Osteocyte (in vitro differentiated cells): ENCODE measurements at places on chromosomes 3 and 15. TPM values are rescaled to one million over a fixed set of nuclear protein-coding genes. Genes with fewer than 3 reads are reported as not detected.

GRCh38 chr15:48647962-48648361 is 2.5 kb upstream of the FBN1 start:
- H3K4me1 ChIP-seq: peaks cover 37% of the 10 kb centered on the region
- peak overlapping the region; percentile 89 for H3K27ac ChIP-seq
- no peak for DNase-seq

- peaks cover 15% of the 10 kb centered on the region for H3K4me1 ChIP-seq
- DNase-seq: no peak
- no peak overlapping the region for H3K4me3 ChIP-seq
- H3K27me3 ChIP-seq: no peaks in the 10 kb centered on the region
- peaks cover 9% of the 10 kb centered on the region for H3K36me3 ChIP-seq
- H3K27ac ChIP-seq: no peak overlapping the region
These were observed 161.9 kb downstream of the UBE2E2 start for GRCh38 chr3:23365066-23365465.

DNA sequence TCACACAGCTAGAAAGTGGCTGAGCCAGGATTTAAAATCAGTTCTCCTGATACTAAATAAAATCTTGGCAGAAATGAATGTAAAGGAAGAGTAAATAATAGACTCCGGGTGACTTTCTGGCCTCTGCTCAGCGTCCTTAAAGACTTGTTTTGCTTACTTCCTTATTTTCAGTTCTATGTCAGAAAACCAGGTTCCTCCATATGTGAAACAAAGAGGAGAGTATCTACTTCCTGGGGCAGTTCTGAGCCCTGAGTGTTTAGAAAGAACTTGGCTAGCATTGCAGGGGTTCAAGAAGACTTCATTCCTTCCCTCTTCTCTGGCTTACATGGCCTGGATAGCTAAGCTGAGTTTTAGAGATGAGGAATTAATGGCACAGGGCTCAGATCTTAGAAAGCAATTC is 222.8 kb upstream of the TLE3 start:
- no peak for DNase-seq
- H3K4me1 ChIP-seq: peaks cover 26% of the 10 kb centered on the region
- H3K27me3 ChIP-seq: peaks cover 65% of the 10 kb centered on the region
- no peak overlapping the region for H3K4me3 ChIP-seq
- H3K36me3 ChIP-seq: no peaks in the 10 kb centered on the region

DNA sequence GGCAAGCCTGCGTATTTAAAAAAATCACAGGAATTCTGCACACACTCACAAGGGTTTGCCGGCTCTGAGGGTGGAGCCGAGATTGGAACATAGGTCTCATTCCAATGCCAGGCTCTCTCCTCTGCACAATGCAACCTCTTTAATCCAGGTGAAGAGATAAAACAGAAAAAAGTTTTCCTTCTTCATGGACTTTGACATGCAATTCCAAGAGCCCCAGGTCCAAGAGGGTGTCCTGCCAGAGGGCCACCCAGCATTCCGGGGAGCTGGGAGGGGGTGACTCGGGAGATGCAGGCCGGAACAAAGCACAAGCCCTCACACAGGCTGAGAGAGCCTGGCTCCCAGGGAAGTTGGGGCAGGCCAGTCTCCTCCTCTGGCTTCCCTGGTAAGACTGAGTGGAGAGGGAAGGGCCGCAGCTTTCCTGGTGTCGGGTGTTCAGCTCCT is 6.7 kb upstream of the SLC12A8 start:
- H3K36me3 ChIP-seq: no peaks in the 10 kb centered on the region
- no peak overlapping the region for H3K27ac ChIP-seq
- no peak for DNase-seq
- H3K27me3 ChIP-seq: no peaks in the 10 kb centered on the region
- no peak overlapping the region for H3K4me3 ChIP-seq

DNA sequence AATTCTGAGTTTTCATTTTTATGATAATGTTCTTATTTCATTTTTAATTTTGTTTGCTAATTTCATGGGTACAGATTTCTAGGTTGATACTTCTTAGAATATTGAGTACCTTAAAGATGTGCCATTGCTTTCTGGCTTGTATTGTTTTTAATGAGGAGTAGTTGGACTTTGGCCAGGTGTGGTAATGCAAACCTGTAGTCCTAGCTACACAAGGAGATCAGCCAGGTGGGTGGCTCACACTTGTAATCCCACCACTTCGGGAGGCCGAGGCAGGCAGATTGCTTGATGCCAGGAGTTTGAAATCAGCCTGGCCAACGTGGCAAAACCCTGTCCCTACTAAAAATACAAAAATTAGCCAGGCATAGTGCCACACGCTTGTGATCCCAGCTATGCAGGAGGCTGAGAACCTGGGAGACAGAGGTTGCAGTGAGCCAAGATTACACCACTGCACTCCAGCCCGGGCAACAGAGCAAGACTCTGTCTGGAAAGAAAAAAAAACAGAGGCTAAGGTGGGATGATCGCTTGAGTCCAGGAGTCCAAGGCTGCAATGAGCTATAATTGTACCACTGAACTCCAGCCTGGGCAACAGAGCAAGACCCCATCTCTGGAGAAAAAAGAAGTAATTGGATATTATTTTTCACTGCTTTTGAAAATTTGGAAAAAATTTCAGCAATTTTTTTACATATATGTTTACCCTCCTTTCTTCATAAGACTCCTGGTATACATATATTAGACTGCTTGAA is 198.0 kb downstream of the ALCAM start:
- H3K4me3 ChIP-seq: no peak overlapping the region
- no peak overlapping the region for H3K27ac ChIP-seq
- H3K36me3 ChIP-seq: peaks cover 57% of the 10 kb centered on the region
- H3K4me1 ChIP-seq: peaks cover 5% of the 10 kb centered on the region

DNA sequence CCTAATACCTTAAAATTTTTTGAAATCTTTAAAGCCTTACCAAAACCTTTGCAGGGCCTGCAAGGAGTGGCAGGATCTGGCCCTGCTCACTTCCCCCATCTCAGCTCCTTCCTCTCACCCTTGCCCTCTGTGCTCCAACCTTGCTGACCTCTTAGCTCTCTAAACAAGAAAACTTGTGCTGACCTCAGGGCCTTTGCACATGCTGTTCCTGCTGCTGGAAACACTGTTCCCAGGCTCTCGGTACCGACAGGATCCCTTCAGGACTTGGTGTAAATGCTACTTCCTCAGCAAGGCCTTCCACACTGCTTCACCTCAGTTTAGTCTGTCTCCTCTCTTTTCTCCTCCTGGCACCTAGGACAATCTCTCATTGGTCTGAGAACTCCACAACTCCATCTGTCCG is 155.4 kb upstream of the IQSEC1 start:
- no peak overlapping the region for H3K27ac ChIP-seq
- no peaks in the 10 kb centered on the region for H3K36me3 ChIP-seq
- no peak overlapping the region for H3K4me3 ChIP-seq
- no peak for DNase-seq
- H3K27me3 ChIP-seq: peaks cover 27% of the 10 kb centered on the region

DNA sequence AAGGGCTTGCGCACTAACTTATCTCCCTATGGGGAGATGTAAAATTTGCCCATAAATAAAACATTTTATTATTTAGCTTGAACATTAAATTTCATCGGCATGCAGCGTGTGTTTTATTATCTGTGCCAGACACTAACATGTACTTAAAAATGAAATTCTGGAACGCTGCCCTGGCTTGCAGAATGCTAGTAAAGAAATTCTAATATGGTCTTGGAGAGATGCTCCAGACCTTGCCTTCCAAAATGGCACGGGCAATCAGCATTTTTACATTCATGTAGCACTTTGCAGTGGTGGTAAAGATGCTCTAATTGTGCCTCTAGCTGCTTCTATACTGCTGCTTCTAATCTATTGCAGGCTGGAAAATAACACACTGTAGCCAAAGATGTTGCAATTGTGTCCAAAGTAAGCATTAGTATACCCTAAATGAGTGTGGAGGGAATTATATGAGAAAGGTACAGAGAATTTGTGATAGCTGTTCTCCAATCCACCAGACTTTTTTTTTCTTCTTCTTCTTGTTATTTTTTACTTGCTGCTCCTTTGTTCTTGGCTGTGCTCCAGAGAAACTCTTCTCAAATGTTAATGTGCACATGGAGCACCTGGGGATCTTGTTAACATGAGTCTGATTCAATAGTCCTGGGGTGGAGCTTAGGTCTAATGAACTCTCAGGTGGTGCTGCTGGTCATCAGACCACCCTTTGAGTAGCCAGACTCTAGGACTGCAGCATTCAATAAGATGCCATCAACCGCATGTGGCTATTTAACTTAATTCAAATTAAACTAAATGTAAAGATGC is 47.3 kb downstream of the CRABP1 start:
- peaks cover 41% of the 10 kb centered on the region for H3K27me3 ChIP-seq
- H3K4me3 ChIP-seq: no peak overlapping the region
- DNase-seq: no peak
- H3K4me1 ChIP-seq: peaks cover 23% of the 10 kb centered on the region
- no peaks in the 10 kb centered on the region for H3K36me3 ChIP-seq

- no peak overlapping the region for H3K4me3 ChIP-seq
- no peak for DNase-seq
- no peaks in the 10 kb centered on the region for H3K36me3 ChIP-seq
- no peak overlapping the region for H3K27ac ChIP-seq
- H3K27me3 ChIP-seq: peaks cover 30% of the 10 kb centered on the region
- no peaks in the 10 kb centered on the region for H3K4me1 ChIP-seq
These were observed 43.7 kb upstream of the ATP2C1 start for GRCh38 chr3:130850044-130850797.

DNA sequence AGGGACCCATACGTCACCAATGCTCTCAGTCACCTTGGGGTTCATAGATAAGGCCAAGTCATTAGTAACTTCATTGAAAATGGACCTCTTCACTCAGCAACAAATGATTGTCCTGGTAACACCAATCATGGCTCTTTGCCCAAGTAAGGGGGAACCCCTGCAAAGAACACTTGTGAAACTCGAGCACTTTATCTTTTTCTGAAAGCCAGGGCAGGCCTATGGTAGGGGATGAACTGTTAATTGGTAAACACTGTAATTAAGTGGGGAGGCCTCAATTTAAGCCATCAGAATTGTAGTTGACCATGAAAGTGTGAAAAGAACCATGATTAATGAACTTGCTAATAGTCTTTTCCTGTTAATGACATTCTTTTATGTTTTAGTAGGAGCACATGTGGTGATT is 73.3 kb downstream of the ABHD5 start:
- H3K4me1 ChIP-seq: peaks cover 11% of the 10 kb centered on the region
- H3K36me3 ChIP-seq: no peaks in the 10 kb centered on the region
- no peak overlapping the region for H3K4me3 ChIP-seq
- no peak overlapping the region for H3K27ac ChIP-seq
- DNase-seq: no peak
- H3K27me3 ChIP-seq: no peaks in the 10 kb centered on the region

- H3K27me3 ChIP-seq: peaks cover 2% of the 10 kb centered on the region
- H3K27ac ChIP-seq: no peak overlapping the region
- DNase-seq: no peak
- no peaks in the 10 kb centered on the region for H3K36me3 ChIP-seq
- no peak overlapping the region for H3K4me3 ChIP-seq
- no peaks in the 10 kb centered on the region for H3K4me1 ChIP-seq
These were observed 175.1 kb upstream of the CTNNB1 start for GRCh38 chr3:41024031-41024836.

Gene TF
- 1.9 and 2.0 TPM in 2 replicates for total RNA-seq

Gene KNL1
- 5.6 and 6.2 TPM in 2 replicates for total RNA-seq

Gene C3orf20
- total RNA-seq: not detected in 2 replicates

Gene BOC
- total RNA-seq: 17.9 and 22.4 TPM in 2 replicates

Gene PCNP
- 139 and 144 TPM in 2 replicates for total RNA-seq

Gene LSAMP
- total RNA-seq: 3.9 and 4.4 TPM in 2 replicates

Gene SAMD7
- not detected in 2 replicates for total RNA-seq
